A549 (cell line): ENCODE measurements at places on chromosomes 16 and 17. TPM values are rescaled to one million over a fixed set of nuclear protein-coding genes. Genes with fewer than 3 reads are reported as not detected.

The TNRC6A gene
- 26.7 to 28.8 TPM (median 27.9 TPM) in 3 replicates for polyA plus RNA-seq

The GAST gene
- polyA plus RNA-seq: not detected in 3 replicates

The CEP112 gene
- 9.1 to 10.7 TPM (median 9.6 TPM) in 3 replicates for polyA plus RNA-seq

The CENPV gene
- polyA plus RNA-seq: 106 to 114 TPM (median 112 TPM) in 3 replicates

The TAC4 gene
- polyA plus RNA-seq: not detected in 3 replicates

The PRSS21 gene
- polyA plus RNA-seq: 0.08 to 0.12 TPM in 2 of 3 replicates, not detected in the other

The TPSG1 gene
- 0.08 TPM in 1 of 3 replicates, not detected in the others for polyA plus RNA-seq

The EPN2 gene
- polyA plus RNA-seq: 30.5 to 33.0 TPM (median 32.1 TPM) in 3 replicates

The RPL19 gene
- 2,724 to 2,918 TPM (median 2,862 TPM) in 3 replicates for polyA plus RNA-seq

DNA sequence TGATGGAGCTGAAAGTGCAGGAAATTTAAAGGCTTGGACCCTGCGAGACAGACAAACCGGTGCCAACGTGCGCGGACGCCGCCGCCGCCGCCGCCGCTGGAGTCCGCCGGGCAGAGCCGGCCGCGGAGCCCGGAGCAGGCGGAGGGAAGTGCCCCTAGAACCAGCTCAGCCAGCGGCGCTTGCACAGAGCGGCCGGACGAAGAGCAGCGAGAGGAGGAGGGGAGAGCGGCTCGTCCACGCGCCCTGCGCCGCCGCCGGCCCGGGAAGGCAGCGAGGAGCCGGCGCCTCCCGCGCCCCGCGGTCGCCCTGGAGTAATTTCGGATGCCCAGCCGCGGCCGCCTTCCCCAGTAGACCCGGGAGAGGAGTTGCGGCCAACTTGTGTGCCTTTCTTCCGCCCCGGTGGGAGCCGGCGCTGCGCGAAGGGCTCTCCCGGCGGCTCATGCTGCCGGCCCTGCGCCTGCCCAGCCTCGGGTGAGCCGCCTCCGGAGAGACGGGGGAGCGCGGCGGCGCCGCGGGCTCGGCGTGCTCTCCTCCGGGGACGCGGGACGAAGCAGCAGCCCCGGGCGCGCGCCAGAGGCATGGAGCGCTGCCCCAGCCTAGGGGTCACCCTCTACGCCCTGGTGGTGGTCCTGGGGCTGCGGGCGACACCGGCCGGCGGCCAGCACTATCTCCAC lies at the start of gene NOG:
Gene NOG, plus strand, starts transcription at position 54 of the 674 bp plus-strand sequence. Its CDS starts 525 bp downstream, at position 579.
- DNase-seq: peak; percentile 80

GRCh38 chr17:10035885-10036284 lies 130.8 kb upstream of the RCVRN start:
- no peak for DNase-seq

DNA sequence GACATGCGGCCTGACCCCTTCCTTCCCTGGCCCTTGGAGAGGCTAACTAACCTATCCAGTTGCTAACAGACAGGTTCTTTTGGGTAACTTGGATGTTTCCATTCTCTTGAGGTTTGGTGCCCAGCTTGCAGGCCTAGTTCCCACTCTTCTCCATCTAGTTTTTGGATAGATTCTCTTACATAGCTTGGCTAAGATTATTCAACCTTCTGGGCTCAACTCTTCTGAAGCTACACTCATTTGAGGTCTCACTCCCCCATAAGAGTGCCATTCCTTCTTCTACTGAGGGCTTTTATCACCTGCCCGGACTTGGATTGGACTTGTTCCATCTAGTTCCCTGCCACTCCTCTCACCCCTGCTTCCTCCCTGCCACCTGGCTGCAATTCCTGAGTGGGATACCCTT lies 44.1 kb upstream of the MARCHF10 start:
- no peak for DNase-seq

- no peak for DNase-seq
Observed at GRCh38 chr17:29546830-29547229, 20.0 kb downstream of the ABHD15 start.

GRCh38 chr16:74617206-74617788 lies 10.4 kb upstream of the GLG1 start:
- DNase-seq: no peak

GRCh38 chr16:4698321-4699045 lies 5.1 kb downstream of the NUDT16L1 start:
- DNase-seq: no peak

DNA sequence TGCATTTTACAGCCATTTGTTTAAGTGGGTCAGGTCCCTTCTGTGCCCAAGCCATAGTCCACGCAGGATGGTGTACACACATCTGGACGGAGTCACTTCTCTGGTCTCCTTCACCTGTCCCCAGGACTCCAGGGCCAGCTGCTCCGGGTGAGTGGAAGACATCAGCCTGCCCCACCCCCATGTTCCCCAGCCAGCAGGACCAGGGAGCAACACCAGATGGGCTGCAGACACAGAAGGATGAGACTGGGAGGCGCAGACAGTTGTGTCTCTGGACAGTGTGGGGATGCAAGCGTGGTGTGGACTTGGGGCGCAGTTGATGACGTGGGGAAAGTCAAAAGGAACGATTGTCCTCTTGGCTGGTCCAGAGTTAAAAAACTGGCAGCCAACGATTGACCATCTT lies 24.6 kb upstream of the WFDC1 start:
- DNase-seq: no peak

- DNase-seq: no peak
Observed at GRCh38 chr16:59260892-59261291, 526.8 kb upstream of the GOT2 start.

DNA sequence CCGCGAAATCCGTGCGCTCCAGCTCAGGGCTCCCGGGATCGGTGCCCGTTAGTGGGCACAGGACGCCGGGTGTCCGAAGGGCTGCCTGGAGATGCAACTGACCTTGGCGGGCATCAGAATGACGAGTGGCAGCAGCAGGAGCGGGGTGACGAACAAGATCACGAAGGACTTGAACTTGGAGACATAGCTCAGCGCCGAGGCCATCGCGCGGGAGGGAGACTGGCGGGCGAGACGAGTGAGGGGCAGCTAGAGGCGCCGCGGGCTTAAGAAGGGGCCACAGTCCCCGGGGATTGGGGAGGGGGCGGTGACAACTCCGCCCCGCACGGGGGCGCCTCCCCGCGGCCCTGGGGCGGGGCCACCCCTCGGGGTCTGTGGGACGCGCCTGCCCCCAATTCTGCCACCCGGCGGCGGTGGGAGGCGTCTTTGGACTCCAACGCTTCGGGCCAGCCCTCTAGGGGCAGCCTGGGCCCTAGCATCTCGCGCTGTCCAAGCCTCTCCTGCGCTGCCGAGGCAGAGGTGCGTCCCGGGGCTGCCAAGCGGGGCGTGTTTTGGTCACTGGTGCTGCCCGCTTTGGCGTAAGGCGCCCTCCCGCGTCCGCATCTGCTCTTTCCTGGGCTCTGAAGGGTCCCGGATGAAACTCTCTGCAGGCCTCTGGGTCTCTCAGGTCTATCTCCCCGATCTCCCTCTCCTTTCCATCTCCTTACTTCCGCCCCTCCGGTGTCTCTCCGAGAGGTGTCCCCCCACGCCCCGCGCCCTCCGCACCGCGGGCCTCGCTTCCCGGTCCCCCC lies at the start of gene SLC13A5:
Gene SLC13A5, minus strand, starts transcription at position 240 of the 788 bp plus-strand sequence. Its CDS starts 36 bp downstream, at position 204.
- peak; percentile 85 for DNase-seq

- DNase-seq: no peak
Observed at GRCh38 chr17:46962374-46962790, 16.7 kb downstream of the RPRML start.

- DNase-seq: no peak
Observed at GRCh38 chr16:73172241-73172972, 124.5 kb upstream of the ZFHX3 start.

- DNase-seq: no peak
Observed at GRCh38 chr16:1973461-1974156, 1.8 kb downstream of the TBL3 start.

DNA sequence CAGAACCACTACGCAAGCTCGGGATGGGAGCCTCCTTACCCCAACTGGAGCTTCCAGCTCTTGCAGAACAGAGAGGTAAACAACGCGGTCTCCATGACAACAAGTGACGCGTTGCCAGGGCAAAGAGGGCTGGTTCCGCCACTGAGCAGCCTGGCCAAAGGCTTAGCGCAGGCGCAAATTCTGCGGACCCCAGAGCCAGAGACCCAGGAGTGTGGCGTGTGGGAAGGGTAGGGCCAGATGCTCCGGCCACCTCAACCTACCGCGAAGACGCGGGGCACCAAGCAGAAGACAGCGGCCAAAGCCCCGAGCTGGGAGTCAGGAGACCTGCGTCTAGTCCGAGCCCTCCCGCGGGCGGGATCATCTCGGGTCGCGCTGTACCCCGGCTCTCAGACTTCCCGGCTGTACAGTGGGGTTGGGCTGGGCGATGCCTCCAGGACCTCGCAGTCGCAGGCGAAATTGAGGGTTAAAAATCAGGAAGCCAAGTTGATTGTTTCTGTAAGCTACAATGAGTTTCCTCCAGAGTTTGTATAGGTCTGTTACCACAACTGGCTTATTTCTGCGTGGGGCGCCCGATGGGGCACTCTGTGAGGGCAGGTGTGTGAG lies at the start of gene TEKT1:
Gene TEKT1, minus strand, starts transcription at position 69 of the 603 bp plus-strand sequence. CDS start 1,353 bp downstream, outside the sequence.
- peak; percentile 81 for DNase-seq
